SK-N-DZ (cell line): ENCODE measurements at places on chromosomes 7 and 10.

DNA sequence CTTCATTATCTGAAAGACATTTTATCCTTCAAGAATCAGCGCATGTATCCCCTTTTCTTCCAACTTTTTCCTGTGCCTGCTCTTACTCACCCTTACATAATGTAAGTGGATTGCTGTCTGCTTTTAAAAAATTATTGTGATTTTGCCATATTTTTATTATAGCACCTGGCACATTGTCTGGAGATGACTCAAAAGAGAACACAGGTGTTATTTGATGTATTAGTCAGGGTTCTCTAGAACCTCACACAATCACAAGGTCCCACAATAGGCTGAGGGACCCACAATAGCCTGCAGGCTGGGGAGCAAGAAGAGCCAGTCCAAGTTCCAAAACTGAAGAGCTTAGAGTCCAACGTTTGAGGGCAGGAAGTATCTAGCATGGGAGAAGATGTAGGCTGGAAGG lies 390.0 kb downstream of the EXOC4 start:
- DNase-seq, result no peak

DNA sequence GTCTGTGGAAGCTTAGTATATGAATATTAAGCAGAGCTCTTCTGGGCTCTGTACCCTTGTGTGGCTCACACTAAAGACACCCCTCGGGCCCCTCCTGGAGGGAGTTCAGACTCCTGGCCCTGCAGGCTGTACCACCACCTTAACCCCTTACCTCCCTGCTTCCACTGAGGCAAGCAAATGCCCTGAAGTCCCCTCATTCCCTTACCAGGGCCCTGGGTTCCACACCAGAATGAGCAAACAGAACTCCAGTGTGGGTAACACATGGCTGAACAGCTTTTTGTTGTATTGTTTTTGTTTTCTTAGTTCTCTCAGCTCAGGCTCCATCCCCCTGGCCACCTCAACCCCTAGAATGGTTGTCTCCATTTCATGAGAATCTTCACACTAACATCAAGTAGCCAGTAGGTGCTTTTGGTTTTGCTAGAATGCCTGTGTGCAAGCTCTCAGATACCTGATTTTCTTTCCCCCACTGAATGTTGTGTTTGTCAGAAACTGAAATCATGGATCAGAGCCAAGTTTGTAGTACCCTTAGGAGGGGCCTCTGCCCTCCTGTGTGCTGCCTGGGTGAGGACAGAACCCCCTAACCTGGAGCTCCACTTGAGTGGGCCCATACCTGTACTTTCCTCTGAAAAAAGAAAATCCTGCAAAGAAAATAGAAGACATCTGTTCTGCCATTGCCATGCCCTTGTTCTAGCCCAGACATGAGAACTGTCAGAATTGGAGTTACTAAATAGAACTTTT lies 2.8 kb upstream of the WAPL start:
- DNase-seq, result no peak

DNA sequence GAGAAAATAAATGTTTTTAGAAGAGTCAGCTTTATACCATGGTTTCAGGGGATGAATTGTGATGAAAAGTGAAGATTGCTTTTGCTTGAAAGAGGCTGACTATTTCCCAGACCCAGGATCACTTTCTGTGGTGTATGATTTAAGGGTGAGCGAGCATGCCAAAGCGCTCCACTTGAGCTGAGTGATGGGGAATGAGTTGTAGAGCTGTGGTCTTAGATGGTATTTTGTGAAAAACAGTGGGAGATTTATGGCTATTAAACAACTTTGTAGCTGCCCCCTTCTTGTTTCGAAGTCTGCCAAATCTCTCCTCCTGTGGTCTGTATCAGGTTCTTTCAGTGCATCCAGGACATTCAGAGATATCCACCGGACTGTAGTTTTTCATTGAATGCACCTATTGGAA lies 888.2 kb downstream of the LRMDA start:
- DNase-seq, result no peak

DNA sequence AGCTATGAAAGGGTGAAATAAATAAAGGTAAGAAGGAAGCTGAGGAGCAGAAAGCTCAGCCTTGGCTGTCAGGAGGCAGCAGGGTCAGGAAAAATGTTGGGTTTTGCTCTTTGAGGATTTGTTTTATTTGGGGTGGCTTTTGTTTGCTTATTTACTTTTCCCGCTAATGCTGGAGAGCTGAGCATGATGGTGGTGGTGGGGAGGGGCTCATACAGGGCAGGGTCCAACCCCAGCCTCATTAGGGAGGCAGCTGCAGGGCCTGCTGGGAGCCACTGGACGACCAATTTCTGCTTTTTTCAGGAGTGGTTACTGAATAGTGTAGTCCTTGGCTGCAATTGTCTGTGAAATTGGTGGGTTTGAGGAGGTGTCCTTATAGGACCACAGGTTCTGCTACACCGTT lies 36.3 kb downstream of the CCM2 start:
- no peak for DNase-seq

- no peak for DNase-seq
Measured at GRCh38 chr7:10040674-10041073, 933.0 kb upstream of the PHF14 start.

GRCh38 chr7:92251181-92251580 lies 5.4 kb downstream of the ANKIB1 start:
- DNase-seq, result no peak

GRCh38 chr10:490256-490655 lies 199.2 kb downstream of the DIP2C start:
- no peak for DNase-seq

DNA sequence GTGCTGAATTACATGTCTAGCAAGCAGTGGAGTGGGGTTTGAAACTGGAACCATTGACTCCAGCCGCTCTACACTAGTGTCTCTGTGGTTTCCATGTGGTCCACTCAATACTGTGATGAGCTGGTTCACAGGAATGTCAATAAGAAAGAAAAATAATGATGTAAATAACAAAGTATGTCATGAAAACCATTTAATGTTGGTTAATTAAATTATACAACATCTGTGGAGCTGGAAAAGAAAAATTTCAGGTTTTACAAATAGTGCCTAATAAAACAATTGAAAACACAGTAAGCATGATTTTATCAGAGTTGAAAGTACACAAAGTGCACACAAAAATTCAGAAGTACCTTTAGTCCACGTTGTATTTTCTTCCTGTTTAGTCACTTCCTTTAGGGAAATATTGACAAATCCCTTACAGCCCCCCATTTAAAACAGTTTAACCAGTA lies 28.7 kb upstream of the NAMPT start:
- no peak for DNase-seq

DNA sequence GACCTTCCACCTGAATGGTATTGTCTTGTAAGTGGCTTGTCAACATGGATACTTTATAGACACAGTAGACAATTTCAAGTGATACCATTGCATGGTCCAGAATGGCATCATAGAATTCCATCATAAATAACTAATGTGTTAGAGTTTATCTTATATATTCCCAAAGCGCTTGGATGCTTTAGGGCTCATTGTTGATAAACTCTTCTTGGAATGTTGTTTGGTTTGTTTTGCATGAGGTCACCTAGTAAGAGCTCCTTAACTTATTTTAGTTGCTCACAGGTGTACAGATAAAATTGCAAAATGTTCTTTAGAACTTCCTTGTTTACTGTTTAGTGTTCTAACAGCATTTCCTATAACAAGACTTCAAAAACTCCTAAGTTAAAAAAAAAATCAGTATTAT lies 36.8 kb downstream of the SRI start:
- DNase-seq, result no peak
